Neural crest cell (in vitro differentiated cells): ENCODE measurements at places on chromosomes 6 and 20. TPM values are rescaled to one million over a fixed set of nuclear protein-coding genes. Genes with fewer than 3 reads are reported as not detected.

Gene C20orf202
- total RNA-seq, result 0.18 and 0.23 TPM in 2 replicates

Gene SAPCD1
- 21.3 and 25.1 TPM in 2 replicates for total RNA-seq

Gene SNX14
- total RNA-seq, result 54.1 and 56.4 TPM in 2 replicates

Gene CDC25B
- 46.5 and 47.5 TPM in 2 replicates for total RNA-seq

Gene C6orf141
- total RNA-seq, result 0.89 and 1.0 TPM in 2 replicates

Gene HTR1E
- total RNA-seq, result not detected in 2 replicates

Gene SDHAF4
- 18.9 and 19.2 TPM in 2 replicates for total RNA-seq

Gene SLC22A7
- 0.37 TPM in 1 of 2 replicates, not detected in the other for total RNA-seq

- no peaks in the 10 kb centered on the region for H3K36me3 ChIP-seq
- no peak for DNase-seq
These were observed 152.5 kb upstream of the MAP3K7 start for GRCh38 chr6:90739339-90739738.

- DNase-seq, result no peak
- H3K4me3 ChIP-seq, result no peak overlapping the region
- H3K27ac ChIP-seq, result no peak overlapping the region
- peaks cover 14% of the 10 kb centered on the region for H3K36me3 ChIP-seq
These were observed 42.4 kb upstream of the EMILIN3 start for GRCh38 chr20:41408986-41409385.

DNA sequence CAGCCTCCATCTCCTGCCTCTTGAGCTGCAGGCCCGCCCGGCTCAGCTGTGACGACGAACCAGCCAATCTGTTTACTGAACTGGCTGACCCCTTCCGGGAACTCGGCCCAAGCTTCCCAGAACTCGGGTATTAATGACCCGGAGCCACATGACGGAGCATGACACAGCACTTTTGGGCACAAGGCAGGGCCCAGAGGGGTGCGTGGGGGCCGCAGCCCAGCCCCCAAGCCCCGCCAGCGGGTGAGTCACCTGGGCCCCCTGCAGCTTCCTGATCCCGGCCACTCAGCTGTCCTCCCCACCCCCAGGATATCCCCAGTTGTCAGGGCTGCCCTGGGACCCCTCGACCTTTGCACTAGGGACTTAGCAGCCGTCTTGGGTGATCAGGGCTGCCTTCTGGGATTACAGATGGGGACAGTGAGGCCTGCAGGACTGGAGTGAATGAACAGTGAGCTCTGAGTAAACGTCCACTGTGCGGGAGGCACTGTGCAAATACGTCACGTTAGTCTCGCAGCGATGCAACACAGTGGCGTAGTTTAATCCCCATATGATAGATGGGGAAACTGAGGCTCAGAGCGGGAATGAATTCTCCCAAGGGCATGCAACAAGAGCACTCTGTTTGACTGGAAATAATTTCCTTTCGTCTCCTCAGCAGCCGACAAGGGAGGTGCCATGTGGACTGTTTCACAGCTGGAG is 102.1 kb downstream of the CEBPB start:
- H3K36me3 ChIP-seq, result no peaks in the 10 kb centered on the region
- no peaks in the 10 kb centered on the region for H3K4me1 ChIP-seq
- no peak for DNase-seq
- H3K27me3 ChIP-seq, result no peaks in the 10 kb centered on the region

- H3K36me3 ChIP-seq, result peaks cover under 1% of the 10 kb centered on the region
- no peak overlapping the region for H3K4me3 ChIP-seq
- H3K27me3 ChIP-seq, result peaks cover 6% of the 10 kb centered on the region
- H3K27ac ChIP-seq, result no peak overlapping the region
These were observed 33.2 kb upstream of the CST7 start for GRCh38 chr20:24915892-24916291.

- no peak overlapping the region for H3K27ac ChIP-seq
- DNase-seq, result no peak
- H3K27me3 ChIP-seq, result no peaks in the 10 kb centered on the region
These were observed 75.7 kb downstream of the AGPAT4 start for GRCh38 chr6:161198176-161198575.

GRCh38 chr6:127457456-127458064 is 1.6 kb downstream of the KIAA0408 start:
- peaks cover under 1% of the 10 kb centered on the region for H3K36me3 ChIP-seq
- DNase-seq, result no peak
- peaks cover 12% of the 10 kb centered on the region for H3K4me1 ChIP-seq
- H3K27me3 ChIP-seq, result no peaks in the 10 kb centered on the region

DNA sequence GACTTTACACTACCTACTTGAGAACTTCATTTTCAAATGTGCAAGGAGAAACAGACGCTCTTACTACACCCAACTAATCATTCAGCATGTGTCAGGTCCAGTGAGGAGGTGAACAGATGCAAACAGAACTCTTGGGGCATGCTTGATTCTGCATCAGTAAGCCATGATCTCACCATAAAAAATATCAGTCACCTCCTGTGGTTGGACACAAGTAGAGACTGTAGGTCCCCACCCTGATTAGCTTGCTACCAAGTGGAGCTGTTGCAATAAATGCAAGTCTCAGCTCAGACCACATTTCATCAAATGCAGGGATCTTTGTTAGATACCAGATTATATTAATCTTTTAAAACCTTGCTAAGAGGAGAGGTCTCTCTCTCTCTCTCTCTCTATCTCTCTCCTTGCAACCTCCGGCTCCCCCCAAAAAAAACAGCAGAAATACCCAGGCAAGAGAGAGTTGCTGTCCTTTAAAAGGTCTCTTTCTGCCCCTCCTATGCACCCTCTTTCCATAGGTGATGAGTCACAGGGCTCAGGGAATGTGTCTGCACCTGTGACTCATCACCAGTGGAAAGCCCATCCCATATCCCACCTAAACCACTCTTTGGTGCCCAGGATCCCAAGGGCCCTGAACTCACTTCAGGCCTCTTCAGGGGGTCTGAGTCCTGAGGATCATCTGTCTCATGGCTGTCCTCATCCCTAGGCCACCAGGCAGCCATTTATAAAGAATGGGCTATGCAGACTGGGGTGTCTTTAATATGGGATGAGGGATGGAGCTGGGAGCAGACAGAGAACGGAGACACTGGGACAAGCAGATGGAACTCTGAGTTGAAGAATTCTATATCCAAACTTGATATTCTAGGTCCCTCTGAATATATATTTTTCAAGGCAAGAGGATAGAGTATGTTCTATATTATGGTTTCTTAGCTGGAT is 154.5 kb downstream of the QRSL1 start:
- H3K27me3 ChIP-seq, result no peaks in the 10 kb centered on the region
- H3K4me1 ChIP-seq, result no peaks in the 10 kb centered on the region
- H3K4me3 ChIP-seq, result no peak overlapping the region
- DNase-seq, result no peak
- peaks cover under 1% of the 10 kb centered on the region for H3K36me3 ChIP-seq
- H3K27ac ChIP-seq, result no peak overlapping the region

GRCh38 chr20:36967636-36968035 is 16.1 kb upstream of the SAMHD1 start:
- H3K36me3 ChIP-seq, result peaks cover 12% of the 10 kb centered on the region
- no peak overlapping the region for H3K4me3 ChIP-seq

- DNase-seq, result no peak
- no peaks in the 10 kb centered on the region for H3K36me3 ChIP-seq
- H3K4me3 ChIP-seq, result no peak overlapping the region
- H3K27ac ChIP-seq, result no peak overlapping the region
- H3K4me1 ChIP-seq, result peaks cover 6% of the 10 kb centered on the region
These were observed 153.3 kb upstream of the ENPP5 start for GRCh38 chr6:46323966-46324622.

GRCh38 chr6:167031082-167031709 is 32.0 kb downstream of the CEP43 start:
- H3K27me3 ChIP-seq, result no peaks in the 10 kb centered on the region
- DNase-seq, result no peak
- no peak overlapping the region for H3K4me3 ChIP-seq
- H3K36me3 ChIP-seq, result peaks cover 43% of the 10 kb centered on the region
- no peaks in the 10 kb centered on the region for H3K4me1 ChIP-seq

GRCh38 chr6:5958921-5959320 is 47.8 kb downstream of the NRN1 start:
- no peaks in the 10 kb centered on the region for H3K36me3 ChIP-seq
- H3K27me3 ChIP-seq, result no peaks in the 10 kb centered on the region
- peaks cover 15% of the 10 kb centered on the region for H3K4me1 ChIP-seq
- no peak overlapping the region for H3K27ac ChIP-seq
- DNase-seq, result no peak

- H3K27me3 ChIP-seq, result no peaks in the 10 kb centered on the region
- peaks cover 3% of the 10 kb centered on the region for H3K36me3 ChIP-seq
- DNase-seq, result no peak
- no peak overlapping the region for H3K27ac ChIP-seq
These were observed 108.4 kb upstream of the INSM1 start for GRCh38 chr20:20259533-20259932.

GRCh38 chr6:168956884-168957730 is 296.5 kb downstream of the THBS2 start:
- H3K4me1 ChIP-seq, result peaks cover 10% of the 10 kb centered on the region
- peak overlapping the region; percentile 52 for H3K27ac ChIP-seq
- H3K4me3 ChIP-seq, result no peak overlapping the region
- H3K27me3 ChIP-seq, result no peaks in the 10 kb centered on the region
- H3K36me3 ChIP-seq, result no peaks in the 10 kb centered on the region
- DNase-seq, result peak; percentile 64

GRCh38 chr6:76876922-76877553 is 586.3 kb downstream of the HTR1B start:
- H3K4me1 ChIP-seq, result peaks cover 5% of the 10 kb centered on the region
- peak; percentile 70 for DNase-seq
- H3K27me3 ChIP-seq, result peaks cover 4% of the 10 kb centered on the region
- H3K27ac ChIP-seq, result peak overlapping the region; percentile 91

DNA sequence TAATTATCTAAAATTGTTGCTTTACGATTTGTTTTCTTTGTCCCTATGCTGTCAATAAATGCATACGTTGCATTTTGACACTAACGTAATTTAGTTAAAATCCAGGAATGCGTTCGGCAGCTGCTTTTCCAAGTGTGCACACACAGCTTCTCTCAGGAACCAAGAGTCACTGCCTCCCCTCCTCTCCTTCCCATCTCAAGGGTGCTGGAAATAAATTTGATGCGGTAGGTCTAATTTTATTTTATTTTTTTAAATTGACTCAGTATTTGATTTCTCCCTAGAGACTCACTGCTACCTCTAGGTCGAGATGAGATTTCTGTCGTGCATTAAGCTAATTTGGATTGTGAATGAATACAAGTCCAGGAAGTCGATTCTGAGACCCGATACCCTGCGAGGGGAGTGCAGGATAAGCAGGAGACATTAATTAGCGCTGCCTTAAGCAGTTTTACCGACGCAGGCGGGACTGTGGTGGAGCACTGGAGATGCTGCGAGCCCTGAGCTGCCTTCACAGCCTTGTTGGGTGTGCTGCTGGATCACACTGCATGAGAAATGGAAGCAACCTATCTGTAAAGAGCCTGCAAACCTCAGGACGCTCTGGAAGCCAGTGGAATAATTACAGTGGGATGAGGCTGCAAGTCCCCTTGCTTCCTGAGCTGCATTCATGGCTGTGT is 381.2 kb downstream of the C6orf118 start:
- no peaks in the 10 kb centered on the region for H3K27me3 ChIP-seq
- no peak overlapping the region for H3K4me3 ChIP-seq
- no peak for DNase-seq
- no peaks in the 10 kb centered on the region for H3K36me3 ChIP-seq

GRCh38 chr6:54102238-54102637 is 9.0 kb upstream of the MLIP start:
- H3K4me3 ChIP-seq, result no peak overlapping the region
- H3K36me3 ChIP-seq, result no peaks in the 10 kb centered on the region
- H3K4me1 ChIP-seq, result peaks cover 3% of the 10 kb centered on the region
- H3K27ac ChIP-seq, result no peak overlapping the region
- H3K27me3 ChIP-seq, result no peaks in the 10 kb centered on the region

- H3K4me1 ChIP-seq, result peaks cover 7% of the 10 kb centered on the region
- no peak for DNase-seq
- H3K27ac ChIP-seq, result no peak overlapping the region
These were observed 27.7 kb downstream of the ZBP1 start for GRCh38 chr20:57592263-57593092.

DNA sequence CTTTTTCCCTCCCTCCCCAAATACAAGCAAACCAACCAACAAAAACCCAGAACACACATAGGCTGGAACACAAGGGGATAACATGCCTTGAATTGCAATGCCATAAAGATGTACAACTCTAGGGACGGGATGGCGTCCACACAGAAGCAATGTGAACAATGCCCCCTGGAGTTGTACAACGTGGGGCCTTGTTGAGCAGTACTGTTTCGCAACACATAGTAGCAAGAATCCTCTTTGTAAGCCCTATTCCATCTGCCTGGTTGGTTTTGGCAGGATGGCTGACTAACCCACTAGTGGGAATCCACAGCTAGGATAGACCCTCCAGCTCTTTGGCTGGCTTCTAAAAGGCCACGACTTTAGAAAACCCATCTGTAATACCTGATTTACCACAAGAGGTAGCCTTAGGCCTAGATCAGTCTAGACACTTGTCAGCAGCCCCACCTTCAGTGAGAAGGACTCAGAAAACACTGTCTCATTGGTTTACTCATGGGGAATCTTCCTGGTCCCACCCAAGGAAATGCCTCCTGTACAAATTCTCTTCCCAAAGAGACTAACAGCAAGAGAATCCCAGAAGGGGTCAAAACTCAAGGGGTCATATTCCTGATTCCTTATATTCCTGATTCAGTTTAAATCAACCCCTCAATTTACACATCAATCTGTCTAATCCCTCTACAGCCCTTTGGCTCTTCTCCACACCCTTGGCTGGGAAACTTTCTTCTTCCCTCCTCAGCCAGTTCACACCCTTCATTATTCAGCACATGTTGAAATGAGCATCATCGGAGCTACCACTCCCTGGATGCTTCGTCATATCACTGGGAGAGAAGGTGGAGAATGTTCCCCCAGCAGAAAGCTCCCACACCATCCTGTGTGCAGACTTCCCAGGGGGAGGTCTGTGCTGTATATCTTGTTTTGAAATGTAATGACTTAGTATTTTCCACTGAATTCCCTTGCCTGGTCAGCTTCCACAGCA is 622.4 kb upstream of the FLRT3 start:
- H3K4me3 ChIP-seq, result no peak overlapping the region
- H3K27me3 ChIP-seq, result no peaks in the 10 kb centered on the region
- peaks cover 15% of the 10 kb centered on the region for H3K4me1 ChIP-seq

GRCh38 chr20:19049514-19049913 is 162.9 kb upstream of the SLC24A3 start:
- H3K4me1 ChIP-seq, result no peaks in the 10 kb centered on the region
- peaks cover 4% of the 10 kb centered on the region for H3K27me3 ChIP-seq
- H3K36me3 ChIP-seq, result no peaks in the 10 kb centered on the region
- H3K4me3 ChIP-seq, result no peak overlapping the region

GRCh38 chr6:119311514-119312142 is 37.9 kb downstream of the MAN1A1 start:
- peaks cover 21% of the 10 kb centered on the region for H3K4me1 ChIP-seq
- H3K4me3 ChIP-seq, result no peak overlapping the region
- H3K27me3 ChIP-seq, result no peaks in the 10 kb centered on the region
